ENCODE measurements at places on chromosomes 1 and 21.

- DNase-seq, result no peak
These were observed 5.5 kb downstream of the CACNA1E start for GRCh38 chr1:181488866-181489265.

GRCh38 chr21:31416465-31416864 lies 72.4 kb upstream of the TIAM1 start:
- no peak for DNase-seq

DNA sequence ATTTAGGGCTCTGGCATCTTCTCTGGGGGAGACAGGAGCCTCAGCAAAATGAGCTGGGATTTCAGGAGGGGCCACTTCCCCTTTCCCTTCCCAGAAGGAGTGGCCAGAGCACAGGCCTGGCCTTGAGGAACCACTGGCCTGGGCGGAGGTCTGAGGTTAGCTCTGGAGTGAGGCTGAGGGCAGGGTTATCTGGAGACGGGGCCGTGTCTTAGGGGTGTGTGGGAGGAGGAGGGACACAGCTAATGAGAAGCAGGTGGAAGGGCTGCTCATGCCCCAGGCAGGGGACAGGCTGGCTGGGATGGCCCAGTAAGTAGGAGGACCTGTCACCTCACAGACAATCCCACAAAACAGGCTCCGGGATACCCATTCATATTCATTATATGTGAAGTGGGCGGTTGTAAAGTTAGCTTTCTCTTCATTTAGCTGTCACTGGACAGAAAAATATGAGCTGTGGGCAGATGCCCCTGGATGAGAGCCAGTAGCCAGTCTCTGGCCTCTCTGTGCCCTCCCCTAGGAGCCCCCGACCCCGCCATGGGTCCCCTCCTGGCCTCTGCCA lies 12.4 kb downstream of the ALX3 start:
- no peak for DNase-seq

- DNase-seq, result no peak
These were observed 10.7 kb upstream of the DNMT3L start for GRCh38 chr21:44272284-44272858.

- no peak for DNase-seq
These were observed 183.6 kb upstream of the RAB4A start for GRCh38 chr1:229087339-229087738.
